ENCODE measurements at places on chromosomes 11 and 22.
A peak's percentile ranks its signal among the peaks of the same experiment; 100 is the strongest.

DNA sequence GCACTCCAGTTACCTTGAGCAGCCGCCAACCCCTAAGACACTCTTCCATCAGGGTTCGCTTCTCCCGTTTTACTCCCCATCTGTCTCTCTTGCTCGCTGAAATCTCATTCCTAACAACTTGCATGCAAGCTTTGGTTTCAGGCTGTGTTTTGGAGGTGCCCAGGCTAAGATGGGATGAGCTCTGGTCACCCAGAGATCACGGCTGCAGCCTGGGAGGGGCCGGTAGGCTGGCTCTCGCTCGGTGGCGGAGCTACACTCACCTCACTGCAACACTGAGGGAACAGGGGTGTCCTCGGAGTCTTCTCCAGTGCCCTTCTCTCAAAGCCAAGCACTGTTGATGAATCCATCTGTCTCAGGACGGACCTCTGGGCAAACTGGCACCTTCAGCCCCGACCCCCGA is 197.5 kb downstream of the BARX2 start:
- no peak for DNase-seq

DNA sequence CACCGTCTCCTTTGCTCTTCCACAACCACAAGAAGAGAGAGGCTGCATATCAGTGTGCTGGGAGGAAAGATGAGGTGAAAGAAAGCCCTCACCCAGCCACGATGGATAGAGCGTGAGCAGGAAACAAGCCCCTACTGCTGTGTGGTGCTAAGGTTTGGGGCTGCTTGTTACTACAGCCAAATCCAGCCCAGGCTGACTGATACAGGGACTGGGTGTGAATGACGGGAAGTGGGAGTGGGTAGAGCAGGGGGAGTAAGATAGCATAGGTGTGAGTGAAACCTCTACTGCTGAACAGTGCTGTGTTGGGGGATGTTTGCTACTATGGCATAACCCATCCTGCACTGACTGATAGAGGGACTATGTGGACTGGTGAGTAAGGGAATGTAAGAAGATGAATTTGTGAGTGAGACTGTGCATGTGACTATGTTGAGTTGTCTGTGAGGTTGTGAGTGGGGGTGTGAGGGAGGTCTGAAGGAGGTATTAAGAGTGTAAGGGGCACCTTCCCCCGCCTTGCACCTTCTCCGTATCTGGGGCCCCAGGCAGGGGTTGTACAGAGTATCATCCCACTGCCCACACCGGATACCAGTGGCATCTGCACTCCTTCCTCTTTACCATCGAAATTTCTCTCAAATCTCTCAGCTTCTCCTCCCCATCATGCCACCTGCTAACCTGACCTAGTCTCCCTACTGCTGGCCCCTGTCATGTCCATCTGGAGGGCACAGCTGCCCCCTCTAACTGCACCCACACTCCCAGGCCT is 91.5 kb downstream of the MN1 start:
- no peak for DNase-seq

GRCh38 chr11:126700768-126701519 is 299.6 kb downstream of the KIRREL3 start:
- DNase-seq: no peak

GRCh38 chr11:6240781-6241180 is 1.9 kb downstream of the CNGA4 start:
- no peak for DNase-seq

GRCh38 chr11:77542296-77542695 is 47.5 kb upstream of the AQP11 start:
- DNase-seq: no peak

GRCh38 chr11:119196833-119197483 is 9.2 kb upstream of the CBL start:
- DNase-seq: peak; percentile 23

DNA sequence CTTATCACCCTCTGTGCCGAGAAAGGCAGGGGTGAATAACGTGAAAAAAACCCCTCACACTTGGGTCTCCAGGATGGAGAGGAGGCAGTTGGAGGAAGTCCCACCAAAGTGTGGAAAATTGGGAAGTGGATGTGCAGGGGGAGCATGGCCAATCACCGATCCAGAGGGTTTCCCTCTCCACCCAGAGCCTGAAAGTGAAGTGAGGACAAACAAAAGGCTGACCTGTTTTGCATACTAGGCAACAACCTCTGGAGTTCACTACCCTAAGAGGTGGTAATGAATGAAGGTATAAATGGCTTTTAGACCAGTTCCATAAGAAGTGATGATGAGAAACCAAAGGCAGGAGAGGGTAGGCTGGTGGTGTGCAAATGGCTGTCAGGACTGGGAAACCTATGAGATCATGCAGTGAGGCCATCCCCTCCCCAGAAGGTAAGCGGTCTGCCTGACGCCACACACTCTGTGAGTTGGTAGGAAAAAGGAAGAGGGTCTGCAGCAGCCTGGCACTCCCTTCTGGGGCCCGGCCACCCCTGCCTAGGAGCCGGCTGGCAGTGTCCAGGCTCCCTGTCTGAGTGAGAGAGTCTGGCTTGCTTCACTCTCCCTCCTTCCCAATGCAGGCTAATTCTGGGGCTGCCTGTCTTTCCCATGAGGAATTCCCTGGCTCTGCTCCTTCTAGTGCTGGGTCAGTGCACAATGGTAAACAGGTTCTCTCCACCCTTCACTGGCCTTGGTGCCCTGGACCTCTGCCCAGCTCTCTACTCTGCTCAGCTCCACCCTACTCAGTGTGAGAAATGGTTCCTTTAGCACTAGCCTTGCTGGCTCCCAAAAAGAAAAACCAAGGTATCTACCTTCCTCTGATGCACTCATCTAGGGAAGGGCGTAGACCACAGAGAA is 15.6 kb downstream of the TBC1D10A start:
- peak; percentile 83 for DNase-seq

DNA sequence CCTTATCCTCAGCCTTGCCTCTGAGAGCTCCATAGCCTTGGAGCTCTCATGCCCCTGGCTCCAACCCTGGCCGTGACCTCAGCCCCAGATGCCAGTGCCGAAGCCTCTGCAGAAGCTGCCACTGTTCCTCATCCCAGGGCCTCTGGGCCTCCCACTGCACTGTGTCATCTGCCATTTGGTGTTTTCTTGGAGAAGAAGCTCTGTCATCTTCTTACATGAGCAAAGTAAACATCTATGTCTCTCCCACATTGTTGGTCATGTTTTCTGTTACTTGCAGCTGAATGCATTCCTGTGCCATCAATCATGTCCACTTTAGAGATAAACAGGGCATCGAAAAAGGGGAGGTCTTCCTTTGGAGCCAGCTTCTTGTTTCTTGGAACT is 45.0 kb upstream of the FTH1 start:
- DNase-seq: peak; percentile 57

DNA sequence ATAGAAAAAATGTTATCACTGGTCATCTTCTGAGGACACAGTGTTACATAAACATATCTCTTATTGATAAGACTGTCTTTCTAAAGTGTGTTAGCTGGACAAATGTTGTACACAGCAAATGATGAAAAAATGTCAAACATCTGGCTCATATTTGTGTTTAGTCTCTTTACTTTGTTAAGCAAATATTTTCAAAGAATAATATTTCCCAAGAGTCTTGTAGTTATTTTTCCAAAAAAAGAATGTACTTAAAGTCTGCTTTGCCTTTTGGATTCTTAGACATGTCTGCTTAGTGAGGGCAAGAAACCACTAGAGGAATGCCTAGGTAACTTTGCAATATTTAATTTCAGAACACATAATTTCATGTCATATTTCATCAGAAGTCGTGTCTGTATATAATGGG is 23.9 kb upstream of the CCDC179 start:
- no peak for DNase-seq

GRCh38 chr11:17561111-17561415 is 14.0 kb downstream of the OTOG start:
- no peak for DNase-seq

- no peak for DNase-seq
Measured at GRCh38 chr22:44698531-44699421, 3.2 kb upstream of the PRR5 start.

- DNase-seq: no peak
Measured at GRCh38 chr22:25536589-25536988, 27.9 kb upstream of the GRK3 start.

DNA sequence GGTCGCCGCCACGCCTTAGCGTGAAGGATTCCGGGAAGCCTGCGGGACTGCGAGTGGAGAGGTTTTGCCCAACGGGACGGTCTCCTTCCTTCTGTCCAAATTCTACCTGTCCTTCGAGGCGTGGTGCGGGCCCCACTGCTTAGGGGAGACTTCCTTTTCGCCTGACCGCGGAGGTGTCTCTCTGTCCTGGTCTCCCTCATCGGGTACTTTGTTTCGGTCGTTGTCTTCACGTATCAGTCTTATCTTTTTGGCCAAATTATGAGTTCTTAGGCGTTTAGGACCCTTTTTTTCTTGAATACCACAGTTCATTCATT is 388 bp downstream of the HINFP start:
- no peak for DNase-seq

- no peak for DNase-seq
Measured at GRCh38 chr22:43134553-43134952, 8.6 kb downstream of the MCAT start.

GRCh38 chr11:64687204-64687603 is 35.8 kb downstream of the NRXN2 start:
- DNase-seq: peak; percentile 63

GRCh38 chr11:34963351-34963750 is 46.9 kb downstream of the PDHX start:
- no peak for DNase-seq

GRCh38 chr11:20912065-20912821 is 242.9 kb downstream of the NELL1 start:
- no peak for DNase-seq

GRCh38 chr11:3950996-3951660 is 95.7 kb downstream of the STIM1 start:
- no peak for DNase-seq

GRCh38 chr22:35442471-35442870 is 42.5 kb downstream of the MCM5 start:
- no peak for DNase-seq

DNA sequence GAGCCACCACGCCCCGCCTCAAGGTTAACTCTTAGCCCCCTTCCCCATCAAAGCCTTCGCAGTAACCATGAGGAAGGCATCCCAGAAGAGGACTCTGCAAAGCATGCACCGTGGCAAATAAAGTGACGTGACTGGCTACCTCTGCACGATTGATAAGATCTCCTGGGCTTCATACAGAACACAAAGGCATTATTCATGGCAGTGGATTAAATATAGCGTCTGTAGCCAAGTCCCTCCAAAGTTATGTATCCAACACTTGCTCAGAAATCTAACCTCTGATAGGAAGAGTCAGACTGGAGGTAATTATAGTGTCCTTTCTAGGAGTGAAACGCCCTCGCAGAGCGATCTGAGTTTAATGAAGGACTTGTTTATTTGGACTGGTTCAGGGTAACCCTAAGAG is 22.4 kb downstream of the CPT1A start:
- no peak for DNase-seq

DNA sequence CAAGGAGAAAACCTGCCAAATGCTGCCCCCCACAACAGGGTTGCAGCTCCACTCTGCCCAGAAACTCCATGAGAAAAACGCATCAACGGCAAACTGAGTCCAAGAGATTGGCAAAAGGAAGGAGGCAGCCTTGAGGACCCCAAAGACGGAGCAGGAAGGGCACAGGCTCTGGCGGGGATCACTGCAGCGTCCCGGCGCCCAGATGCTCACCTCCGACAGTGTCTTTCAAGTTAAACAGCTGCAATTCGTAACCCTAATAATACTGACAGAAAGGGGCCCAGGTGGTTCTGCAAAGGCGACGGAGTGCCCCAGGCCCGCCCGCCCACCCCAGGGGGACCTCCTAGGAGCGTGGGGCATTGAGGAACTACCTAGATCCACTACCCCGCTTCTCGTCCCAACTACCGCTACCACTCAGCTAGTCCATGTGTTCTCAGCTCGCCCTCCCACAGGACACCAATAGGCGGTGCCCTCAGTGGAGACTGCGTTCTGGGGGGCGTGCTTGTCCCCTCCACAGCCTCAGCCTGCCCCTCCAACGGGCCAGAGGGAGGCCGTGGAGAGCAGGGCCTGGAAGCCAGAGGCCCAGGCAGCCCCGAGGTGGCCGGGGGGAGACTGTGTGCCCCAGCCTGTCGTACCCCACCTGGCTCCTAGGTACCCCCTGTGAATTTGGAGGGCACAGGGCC is 127.4 kb downstream of the PHF21B start:
- peak; percentile 39 for DNase-seq

GRCh38 chr11:43874078-43874477 is 6.6 kb upstream of the ALKBH3 start:
- DNase-seq: no peak

DNA sequence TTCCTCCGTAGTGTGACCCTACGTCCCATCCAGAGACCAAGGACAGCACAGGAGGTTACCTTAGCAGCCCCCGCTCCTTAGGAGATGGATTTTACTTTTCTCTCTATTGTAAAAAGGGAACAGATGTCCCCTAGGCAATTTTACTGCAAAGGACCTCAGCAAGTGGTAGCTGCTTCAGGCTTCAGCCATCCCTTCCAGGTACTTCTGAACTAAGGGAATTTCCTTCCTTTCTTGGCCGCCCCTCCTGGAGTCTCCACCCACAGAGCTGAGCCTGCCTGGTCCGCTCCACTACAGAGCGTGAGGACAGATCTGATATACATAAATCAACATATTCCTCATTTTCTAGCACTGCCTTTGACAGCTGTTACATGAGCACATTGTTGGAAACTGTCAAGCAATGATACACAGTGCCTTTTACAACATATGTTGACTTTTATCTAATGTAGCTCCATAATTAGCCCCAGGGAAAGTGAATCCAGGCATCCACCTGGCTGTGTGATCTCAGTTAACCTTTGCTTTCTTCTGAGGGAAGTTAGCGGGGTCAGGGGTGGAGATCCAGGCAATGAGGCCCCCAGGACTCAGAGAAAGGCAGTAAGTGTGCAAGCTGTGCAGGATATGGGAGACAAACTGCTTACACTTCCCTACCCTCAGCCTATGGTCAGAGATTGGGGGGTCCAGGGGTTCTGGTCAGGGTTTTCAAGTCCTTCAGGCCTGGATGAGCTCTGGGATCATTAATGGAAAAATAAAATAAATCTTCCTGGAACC is 51.9 kb downstream of the SPATA19 start:
- DNase-seq: no peak

- no peak for DNase-seq
Measured at GRCh38 chr11:1906181-1906580, 13.3 kb upstream of the TNNT3 start.

- DNase-seq: no peak
Measured at GRCh38 chr22:41480397-41480735, 11.4 kb downstream of the ACO2 start.

DNA sequence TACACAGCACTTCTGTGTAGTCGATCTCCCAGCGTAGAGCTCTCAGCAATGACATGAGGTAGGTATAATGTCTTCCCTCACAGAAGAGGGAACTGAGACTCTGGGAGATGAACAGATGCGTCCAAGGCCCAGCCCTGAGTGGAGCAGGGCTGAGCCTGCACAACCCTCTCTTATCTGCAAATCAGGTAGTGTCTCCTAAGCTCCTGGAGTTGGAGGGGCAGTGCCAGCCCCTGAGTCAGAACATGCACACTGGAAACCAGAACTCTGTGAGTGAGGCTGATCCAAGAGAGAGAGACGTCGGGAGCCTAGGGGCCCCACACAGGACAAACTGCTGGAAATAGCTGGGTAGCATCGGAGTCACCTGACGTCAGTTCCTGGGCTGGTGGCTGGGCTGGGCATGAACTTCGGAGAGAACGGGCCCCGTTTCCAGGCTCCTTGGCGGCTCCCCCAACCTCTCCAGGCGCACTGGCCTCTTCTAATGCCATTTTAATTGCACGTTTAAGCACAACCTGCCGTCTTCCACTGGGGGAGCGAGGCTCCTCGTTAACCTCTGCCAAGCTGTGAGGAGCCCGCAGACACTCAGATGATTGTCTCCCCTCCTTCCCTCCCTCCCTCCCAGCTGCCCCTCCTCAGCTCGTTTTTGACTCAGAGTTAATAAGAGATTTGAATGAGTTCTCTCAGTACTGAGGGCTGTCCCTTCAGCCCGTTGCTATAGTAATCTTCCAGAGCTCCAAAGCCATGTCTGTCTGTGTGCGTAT is 191.2 kb upstream of the TBCEL start:
- DNase-seq: no peak
